ENCODE measurements at places on chromosomes 1 and 21.

DNA sequence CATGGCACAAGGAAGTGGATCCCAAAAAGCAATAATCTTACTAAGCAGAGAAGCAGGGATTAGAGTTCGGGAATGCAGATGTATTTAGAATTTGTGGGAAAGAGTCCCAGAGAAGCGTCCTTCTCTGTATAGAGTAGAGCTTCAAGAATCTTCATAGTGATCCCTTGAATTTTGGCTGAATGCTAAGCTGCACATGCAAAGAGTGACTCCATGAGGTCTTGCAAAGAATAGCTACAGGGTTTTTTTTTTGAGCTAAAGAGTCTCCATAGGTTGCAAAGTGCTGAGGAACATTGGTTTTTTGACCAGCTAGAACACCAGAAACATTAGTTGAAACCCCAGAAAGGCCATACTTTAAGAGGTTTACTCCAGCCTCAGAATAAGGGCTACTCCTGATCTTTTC, 206.7 kb downstream of the CTH start:
- DNase-seq, result no peak

GRCh38 chr1:53665996-53666395, 73.0 kb downstream of the GLIS1 start:
- no peak for DNase-seq

GRCh38 chr1:998745-998994, 1.2 kb downstream of the HES4 start:
- no peak for DNase-seq

DNA sequence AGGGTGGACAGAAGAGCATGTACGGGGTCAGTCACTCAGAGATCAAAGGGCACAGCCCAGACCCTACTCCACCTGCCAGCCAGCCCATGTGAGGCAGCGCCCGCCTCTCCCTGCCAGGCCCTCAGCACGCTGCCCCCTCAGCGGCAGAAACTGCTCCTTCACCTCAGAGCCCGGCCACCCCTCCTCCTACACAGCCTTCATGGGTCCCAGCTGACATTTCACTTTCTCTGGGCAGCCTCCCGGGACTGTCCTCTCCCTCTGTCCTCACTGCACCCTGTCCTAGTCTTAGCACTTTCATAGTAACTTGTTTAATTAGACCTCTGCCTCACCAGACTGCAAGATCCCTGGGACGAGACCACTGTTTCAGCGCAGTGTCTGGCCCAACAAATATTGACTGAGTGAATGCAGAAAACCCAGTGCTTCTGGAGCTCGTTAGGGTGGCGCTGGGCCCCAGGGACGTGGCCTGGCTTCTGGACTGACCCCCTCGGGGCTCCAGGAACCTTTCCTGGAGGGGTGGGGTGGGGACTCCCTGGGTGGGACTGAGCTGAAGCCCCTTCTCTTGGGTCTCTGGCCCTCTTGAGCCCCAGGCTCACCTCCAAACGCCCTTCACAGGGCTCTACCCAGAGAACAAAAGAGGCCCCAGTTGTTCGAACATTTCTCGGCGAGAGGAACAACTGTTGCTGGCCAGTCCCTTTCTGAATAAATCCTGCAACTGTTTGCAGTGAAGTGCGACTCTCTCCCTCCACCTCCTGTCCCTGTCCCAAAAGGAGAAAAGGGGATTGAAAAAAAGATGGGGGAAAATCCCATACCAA, 114.9 kb downstream of the CASZ1 start:
- no peak for DNase-seq

DNA sequence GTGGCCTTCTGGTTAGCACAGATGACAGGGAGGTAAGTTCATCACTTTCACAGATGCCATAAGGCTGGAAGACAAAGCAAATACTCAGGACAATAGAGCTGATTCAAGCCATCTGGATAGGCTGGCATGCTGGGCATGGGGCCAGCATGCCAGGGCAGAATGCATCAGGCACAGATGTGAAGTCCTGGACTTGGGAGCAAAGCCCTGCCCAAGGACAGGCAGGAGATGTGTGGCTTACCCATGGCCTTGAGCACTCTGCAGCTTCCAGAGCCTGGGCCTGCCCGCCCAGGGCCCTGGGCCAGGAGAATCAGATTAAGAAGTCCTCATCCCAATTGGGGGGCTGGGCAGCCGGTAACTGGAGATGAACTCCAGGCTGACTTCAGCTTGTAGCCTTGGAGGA, 135.7 kb upstream of the ZC3H12A start:
- DNase-seq, result no peak

DNA sequence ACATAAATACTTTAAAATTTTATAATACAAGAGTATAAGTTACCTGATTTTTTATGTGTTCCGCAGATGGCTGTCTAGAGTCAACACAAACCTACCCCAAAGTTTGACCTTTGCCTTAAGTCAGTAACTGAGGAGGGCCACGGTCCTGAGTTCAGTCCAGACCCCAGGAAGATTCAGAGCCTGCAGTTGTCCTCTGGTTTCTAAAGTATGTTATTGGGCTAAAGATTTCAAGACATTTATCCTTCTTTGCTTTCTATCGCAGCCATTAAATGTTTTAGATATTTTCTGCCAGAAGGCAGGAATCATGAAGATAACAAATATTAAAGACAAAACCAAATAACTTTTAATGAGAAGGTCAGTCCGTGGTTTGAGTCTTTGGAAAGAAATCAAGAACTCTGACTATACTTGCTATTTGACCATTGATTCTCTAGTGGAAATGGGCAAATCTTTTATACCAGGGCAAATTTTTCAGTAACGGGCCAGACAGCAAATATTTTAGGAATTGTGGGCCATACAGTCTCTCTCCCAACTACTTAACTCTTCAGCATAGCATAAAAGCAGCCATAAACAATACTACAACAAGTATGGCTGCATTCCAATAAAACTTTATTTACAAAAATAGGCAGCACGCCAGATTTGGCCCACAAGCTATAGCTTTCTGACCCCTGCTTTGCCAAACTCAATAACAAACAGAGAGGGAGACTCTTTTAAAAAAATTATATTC, 38.0 kb upstream of the HAO2 start:
- DNase-seq, result no peak

GRCh38 chr1:51600529-51600928, 16.4 kb upstream of the OSBPL9 start:
- no peak for DNase-seq

DNA sequence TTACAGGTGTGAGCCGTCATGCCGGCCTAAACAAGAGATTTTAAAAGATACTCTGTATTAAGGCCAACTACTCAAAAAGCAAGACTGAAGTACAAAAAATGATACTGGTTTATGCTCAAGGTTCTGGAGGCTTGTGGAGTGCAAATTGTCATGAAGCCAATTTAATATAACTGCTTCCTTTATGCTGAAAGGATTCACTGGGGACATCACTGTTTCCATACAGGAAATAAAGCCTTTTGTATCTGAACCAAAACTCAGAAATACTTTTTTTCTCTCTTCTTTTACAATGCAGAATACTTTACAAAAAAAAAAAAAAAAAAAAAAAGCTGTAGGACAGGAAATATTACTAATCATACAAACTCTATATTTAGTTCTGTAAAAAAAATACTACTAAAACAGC, 55.5 kb upstream of the CNN3 start:
- no peak for DNase-seq

DNA sequence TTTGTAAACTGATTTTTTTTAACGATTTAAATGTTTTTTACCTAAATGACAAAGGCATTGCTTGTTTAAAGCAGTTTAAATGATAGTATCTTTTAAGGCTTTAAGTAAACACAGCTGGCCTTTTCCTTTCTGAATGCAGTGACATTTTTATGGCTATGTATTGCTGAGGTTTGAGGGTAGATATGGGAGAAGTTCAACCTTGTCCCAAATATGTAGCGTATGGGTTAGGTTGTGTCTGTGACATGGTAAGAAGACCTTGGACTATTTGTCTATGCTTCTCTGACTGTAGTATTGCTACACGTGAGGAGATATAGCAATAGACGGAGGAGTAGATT, 32.5 kb downstream of the PKNOX1 start:
- no peak for DNase-seq

GRCh38 chr1:6700853-6701436, 671 bp downstream of the DNAJC11 start:
- DNase-seq, result no peak

- no peak for DNase-seq
These were observed 252.4 kb upstream of the B3GALT2 start for GRCh38 chr1:193438771-193439170.

- no peak for DNase-seq
These were observed 41.8 kb downstream of the LRIF1 start for GRCh38 chr1:110921953-110922352.

Data from activated T-cell treated with anti-CD3 and anti-CD28 coated beads, Interleukin-2, amount 50 U/mL, for 4 hours (primary cell).